AG04449 (cell line): ENCODE measurements at places on chromosomes 1 and 21.

DNA sequence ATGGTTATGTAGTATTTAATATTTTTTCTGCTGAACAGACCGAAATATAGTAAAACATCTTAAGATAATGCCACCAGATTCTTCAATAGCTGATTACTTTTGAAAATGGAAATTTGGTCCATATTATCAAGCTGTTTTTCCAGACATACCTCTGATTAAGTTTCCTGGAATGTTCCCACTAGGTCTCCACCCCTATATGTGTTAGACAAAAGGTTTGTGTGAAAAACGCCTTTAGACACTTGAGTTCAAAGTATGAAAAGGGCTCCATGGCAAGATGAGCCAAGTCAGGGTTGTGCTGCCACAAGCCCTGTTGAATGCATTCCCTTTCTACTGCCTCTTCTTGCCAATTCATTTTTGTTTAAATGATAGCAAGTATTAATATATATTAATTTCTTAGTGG, 52.7 kb downstream of the ZBTB17 start:
- no peak for DNase-seq

GRCh38 chr1:64975127-64975526, 8.8 kb upstream of the JAK1 start:
- DNase-seq, result no peak

- DNase-seq, result no peak
Observed at GRCh38 chr1:7644961-7645750, 125.9 kb upstream of the VAMP3 start.

GRCh38 chr1:244104309-244105060, 53.4 kb downstream of the ZBTB18 start:
- peak; percentile 67 for DNase-seq

DNA sequence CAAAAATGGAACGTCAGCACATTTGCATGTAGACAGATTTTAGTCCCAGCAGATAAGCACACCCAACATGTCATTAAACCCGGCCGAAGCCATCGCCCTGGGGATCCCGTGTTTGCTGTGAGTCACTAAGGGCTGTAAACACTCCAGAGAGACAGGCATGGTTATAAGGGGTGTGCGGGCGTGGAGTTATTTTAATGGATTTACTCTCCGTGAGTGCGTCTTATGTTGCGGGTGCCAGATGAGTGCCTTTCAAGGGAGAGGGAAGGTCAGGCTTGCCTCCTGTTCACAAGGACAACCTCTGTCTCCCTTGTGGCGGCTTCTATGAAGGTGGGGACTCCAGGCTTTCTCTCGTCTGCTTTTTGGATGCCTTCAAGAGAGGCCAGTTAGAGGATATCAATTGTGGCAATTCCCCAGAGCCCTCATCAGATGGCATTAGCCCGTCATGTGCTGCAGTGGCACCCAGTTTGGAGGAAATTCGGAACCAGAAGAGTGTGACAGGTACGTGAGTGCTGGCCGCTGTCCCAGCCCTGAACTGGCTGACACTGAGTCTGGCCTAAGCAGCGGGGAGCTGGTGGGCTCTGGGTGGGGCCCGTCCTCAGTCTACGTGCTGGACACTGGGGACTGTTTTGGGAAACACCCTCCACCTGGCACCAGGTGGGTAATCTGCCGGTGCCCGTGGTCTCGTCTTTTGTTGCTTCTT, 223.8 kb upstream of the TMEM51 start:
- no peak for DNase-seq
